ENCODE measurements at places on chromosomes 2 and 18. TPM values are rescaled to one million over a fixed set of nuclear protein-coding genes. Genes with fewer than 3 reads are reported as not detected.

The REG1B gene
- not detected for total RNA-seq

The ASPRV1 gene
- total RNA-seq, result 0.07 TPM

The DNAH6 gene
- 0.27 TPM for total RNA-seq

The SDC1 gene
- total RNA-seq, result 187 TPM

The FAM228A gene
- not detected for total RNA-seq

The BOLL gene
- total RNA-seq, result not detected

The GAL3ST2 gene
- total RNA-seq, result not detected

The MYOM1 gene
- total RNA-seq, result 0.04 TPM

The GAD1 gene
- total RNA-seq, result 0.82 TPM

The AKAIN1 gene
- total RNA-seq, result not detected

The MAPRE3 gene
- total RNA-seq, result 5.0 TPM

The C2orf78 gene
- not detected for total RNA-seq
